ENCODE measurements at places on chromosomes 11 and 22.

DNA sequence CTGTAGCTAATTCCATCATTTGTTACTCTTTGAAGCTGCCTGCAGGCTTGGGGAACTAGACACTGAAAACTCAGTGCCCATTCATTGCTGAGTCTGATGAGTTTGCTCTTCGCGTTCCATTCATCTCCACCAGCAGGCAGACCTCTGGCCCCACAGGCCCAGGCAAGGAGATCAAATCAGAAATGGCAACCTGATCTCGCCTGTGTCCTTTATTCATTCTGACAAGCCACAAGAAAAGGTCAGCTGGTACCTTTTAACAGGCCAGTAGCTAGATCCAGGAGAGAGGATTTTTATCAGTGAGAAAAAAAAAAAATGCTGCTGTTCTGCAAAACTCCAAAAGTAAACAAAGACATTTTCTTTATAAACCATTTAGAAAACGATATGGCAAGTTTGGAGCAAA is 742.5 kb downstream of the ETS1 start:
- no peak for DNase-seq

- DNase-seq = no peak
Measured at GRCh38 chr11:19246816-19247215, 6.1 kb upstream of the E2F8 start.

DNA sequence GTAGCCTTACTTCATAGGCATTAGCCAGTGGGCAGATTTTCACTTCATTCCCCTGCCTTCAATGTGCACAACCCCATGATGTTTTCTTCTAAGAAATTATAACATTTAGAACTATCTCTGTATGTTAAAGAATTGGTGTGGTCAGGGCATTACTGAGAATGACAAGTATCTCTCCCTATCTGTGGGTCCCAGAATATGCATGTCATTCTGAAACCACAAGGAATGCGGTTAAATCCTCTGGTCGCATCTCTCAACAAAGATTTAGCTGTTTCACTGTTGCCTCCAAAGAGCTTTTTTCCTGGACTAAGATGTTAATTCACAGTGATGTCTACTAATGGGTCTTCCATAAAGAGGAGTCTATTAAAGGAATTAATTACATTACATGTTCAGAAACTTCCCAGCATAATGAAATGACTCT is 62.7 kb downstream of the LIF start:
- DNase-seq = no peak

DNA sequence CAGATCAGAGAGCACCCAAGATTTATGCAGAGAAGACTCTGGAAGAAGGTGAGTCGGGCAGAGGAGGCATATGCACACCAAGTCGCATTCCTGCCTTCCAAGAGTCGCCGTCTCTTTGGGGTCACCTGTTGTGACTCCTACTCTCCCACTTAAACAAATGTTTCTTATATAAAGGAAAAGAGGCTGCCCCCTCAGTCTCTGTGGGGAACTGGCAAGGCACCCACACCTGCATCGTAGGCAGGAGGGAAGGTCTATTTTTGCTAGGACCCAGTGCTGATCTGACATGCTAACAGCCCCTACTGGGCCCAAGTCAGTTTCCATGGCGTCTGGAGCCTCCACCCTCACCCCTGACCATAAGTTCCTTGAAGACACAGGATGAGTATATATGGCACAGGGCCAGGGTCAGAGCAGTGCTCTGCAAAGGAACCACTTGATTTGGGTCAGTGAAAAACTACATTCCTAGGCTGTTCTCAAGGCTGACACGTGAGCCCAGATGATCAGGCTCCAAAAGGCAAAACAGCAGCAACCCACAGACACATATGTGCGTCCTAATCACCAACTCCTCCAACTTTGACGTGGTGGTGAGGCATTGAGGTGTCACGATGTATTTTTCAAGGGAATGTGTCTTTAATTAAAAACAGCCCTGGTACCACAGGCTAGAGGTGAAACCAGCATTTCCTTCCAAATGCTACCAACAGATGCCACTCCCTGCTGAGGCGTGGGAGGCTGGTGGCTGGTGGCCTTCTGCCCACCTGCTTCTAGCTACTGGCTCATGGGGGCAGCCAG is 55.6 kb upstream of the CSNK2A3 start:
- DNase-seq = no peak

DNA sequence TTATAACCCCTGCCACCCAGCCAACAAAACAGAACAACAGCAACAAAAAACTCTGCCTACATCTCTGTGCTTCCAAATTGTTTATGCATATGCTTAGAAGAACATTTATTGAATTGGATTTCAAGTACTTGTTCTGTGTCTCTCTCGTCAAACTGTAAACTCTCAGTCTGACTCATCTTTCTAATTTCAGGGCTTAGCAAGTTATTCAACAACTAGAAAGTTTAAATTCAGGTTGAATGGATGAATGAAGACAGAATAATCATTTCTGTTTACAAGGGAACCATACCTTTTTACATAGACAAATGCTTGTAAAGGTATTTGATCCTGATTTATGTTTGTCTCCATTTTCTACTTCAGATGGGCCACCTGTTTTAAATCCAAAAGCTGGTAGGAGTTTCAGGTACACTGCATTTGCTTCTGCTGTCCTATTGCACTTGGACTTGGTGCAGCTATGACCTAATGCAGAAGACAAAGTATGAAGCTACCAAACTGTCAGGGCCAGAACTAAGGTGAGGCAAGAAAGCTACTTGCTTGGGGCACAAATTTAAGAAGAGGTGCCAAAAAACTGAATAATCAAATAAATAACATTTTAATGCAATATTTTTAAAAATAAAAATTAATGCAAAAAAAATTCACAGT is 1.6 kb upstream of the FBXO3 start:
- DNase-seq = no peak

DNA sequence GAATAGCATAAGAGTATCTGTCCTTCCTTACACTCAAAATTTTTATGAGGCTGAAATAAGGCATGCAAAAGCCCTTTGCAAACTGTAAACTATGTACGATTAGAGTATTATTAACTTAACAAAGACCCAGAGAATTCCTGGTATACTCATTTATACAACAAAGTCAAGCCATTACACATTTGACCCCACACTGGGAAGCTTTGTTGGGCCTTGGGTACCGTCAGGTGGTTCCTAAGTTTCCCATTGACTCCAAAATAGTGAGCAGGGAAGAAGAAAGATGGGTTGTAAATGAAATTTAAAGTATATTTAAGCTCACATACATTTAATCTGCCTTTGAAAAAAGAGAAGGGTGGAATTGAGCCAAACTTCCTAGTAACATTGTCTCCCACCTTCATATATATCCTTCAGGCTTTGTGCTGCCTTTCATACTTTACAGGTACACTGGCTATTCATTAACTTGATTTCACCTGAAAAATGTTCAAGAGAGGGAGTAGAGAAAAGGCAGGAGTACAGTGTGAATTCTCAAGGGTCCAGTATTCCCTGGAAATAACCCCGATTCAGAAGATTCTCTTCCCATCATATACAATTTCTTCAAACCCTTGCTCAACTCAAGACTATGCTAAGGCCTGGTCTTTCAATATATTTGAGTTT is 68.6 kb downstream of the SOX6 start:
- no peak for DNase-seq

DNA sequence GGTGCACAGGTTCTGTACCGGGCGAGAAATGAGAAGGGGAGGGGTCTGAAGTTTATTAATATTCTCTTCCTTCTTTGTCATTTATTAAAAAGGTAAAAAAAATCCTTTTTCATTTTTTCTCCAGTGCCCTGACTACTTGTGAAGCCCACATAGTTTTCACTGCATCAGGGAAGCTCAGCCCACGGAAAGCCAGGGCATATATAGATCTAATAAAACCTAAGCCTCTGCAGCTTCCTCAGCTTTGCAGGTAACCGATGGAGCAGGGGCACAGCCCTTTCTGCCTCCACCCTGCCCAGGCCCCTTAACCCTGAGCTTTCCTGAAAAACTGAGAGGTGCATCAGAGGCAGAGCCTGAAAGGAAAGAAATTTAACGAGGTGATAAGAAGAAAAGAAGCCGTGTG is 140.1 kb downstream of the NXPE2 start:
- DNase-seq = no peak

DNA sequence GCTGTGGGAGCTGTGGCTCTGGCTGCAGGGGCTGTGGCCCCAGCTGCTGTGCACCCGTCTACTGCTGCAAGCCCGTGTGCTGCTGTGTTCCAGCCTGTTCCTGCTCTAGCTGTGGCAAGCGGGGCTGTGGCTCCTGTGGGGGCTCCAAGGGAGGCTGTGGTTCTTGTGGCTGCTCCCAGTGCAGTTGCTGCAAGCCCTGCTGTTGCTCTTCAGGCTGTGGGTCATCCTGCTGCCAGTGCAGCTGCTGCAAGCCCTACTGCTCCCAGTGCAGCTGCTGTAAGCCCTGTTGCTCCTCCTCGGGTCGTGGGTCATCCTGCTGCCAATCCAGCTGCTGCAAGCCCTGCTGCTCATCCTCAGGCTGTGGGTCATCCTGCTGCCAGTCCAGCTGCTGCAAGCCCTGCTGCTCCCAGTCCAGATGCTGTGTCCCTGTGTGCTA is 514 bp downstream of the KRTAP5-9 start:
- no peak for DNase-seq

DNA sequence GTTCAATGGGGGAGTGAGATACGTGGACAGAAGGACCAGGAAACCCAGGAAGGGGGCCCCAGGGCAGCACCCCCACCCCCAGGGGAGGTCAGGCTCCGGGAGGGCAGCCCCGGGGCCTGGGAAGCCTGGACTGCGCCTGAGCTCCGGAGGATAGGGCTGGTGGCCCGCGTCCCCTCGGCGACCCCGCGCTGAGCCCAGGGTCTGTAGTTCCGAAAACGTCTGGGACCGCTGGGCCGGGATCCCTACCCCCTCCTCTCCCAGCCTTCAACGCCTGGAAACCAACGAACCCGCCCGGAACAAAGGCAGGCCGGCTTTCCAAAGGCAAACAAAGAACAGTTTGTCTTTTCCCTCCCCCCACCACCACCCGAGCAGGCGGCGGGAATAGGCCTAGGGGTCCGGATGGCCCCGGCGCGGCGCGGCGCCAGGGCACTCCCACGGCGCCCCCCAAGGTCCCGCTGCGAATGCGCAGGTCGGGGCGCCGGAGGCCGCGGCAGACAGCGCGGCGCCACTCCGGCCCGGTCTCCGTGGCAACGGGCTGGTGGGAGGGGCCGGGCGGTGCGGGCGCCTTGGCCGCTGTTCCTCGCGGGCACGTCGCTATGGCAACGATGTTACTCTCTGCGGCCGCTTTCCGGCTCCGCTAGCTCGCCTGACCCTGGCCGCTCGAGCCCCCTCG is 58.5 kb downstream of the IGLL1 start:
- DNase-seq = peak; percentile 35

GRCh38 chr11:71329165-71329510 is 76.8 kb upstream of the SHANK2 start:
- DNase-seq = no peak

DNA sequence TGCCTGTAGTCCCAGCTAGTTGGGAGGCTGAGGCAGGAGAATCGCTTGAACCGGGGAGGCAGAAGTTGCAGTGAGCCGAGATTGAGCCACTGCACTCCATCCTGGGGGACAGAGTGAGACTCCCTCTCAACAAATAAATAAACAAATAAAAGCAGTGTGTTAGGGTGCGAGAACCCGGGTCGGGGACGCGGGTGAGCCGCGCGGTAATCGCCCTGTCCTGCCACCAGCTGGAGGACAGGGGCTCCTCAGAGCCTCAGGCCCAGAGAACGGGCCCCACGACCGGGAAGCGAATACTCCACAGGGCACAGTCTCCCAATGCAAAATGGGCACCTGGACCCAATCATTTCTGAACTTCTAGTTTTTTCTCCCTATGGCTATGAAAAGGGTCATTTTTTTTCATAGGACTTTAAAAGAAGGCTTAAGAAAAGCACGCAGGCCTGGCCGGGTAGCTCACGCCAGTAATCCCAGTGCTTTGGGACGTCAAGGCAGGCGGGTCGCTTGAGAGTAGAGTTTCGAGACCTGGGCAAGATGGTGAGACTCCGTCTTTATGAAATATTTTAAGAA is 744 bp upstream of the MCM5 start:
- DNase-seq = no peak

DNA sequence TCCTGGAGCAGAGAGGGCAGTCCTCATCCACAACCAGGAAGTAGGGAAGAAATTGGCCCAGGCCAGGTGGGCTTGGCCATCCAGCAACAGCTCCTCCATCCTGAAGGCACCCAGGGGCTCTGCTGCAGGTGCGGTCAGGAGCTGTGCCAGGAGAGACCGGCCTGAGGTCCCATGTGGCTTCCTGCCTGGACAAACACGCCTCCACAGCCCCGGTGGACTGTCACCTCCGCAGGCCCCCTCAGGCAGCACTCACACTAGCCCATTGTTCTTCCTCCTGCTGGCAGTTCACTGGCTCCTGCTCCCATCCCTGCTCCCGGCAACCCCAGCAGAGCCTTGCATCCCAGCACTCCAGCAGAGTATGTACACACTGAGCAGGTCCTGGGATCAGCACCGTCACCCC is 16.0 kb upstream of the POU2AF1 start:
- DNase-seq = no peak

Data from stimulated activated CD8-positive, alpha-beta memory T cell treated with anti-CD3 and anti-CD28 coated beads, Interleukin-7, amount 100 ng/mL, for 1 hour (primary cell).